Gastroesophageal sphincter (tissue), 4 donors: ENCODE measurements at places on chromosomes 1 and 21.

- no peak for ATAC-seq
Measured at GRCh38 chr1:59972216-59972927, 45.8 kb upstream of the CYP2J2 start.

GRCh38 chr1:47887475-47888293 lies 109.5 kb downstream of the TRABD2B start:
- ATAC-seq, result no peak

DNA sequence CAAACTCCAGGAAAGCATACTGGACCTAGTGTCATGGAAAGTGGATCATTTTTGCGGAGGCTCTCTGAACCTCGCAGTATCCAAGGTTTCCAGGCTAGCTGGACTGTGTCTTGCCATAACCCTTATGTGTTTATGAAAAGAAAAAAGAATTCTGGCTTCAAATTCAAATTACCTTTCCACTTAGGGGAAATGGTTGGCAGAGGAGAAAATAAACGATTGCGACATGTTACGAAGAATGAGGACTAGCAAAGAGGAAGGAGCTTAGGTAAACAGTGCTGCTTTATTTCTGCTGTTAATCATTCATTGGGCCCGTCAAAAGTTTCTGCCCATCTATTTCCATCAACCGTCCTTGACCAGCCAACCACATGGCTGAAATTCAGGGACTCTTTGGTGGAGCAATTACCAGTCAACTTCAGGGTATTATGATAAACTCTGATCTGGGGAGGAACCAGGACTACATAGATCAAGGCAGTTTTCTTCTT lies at the start of gene C4BPA:
TSS of gene C4BPA (plus strand) at position 342 of the 482 bp plus-strand sequence. CDS start 8,793 bp downstream, outside the sequence.
- ATAC-seq, result peak; percentile 68

DNA sequence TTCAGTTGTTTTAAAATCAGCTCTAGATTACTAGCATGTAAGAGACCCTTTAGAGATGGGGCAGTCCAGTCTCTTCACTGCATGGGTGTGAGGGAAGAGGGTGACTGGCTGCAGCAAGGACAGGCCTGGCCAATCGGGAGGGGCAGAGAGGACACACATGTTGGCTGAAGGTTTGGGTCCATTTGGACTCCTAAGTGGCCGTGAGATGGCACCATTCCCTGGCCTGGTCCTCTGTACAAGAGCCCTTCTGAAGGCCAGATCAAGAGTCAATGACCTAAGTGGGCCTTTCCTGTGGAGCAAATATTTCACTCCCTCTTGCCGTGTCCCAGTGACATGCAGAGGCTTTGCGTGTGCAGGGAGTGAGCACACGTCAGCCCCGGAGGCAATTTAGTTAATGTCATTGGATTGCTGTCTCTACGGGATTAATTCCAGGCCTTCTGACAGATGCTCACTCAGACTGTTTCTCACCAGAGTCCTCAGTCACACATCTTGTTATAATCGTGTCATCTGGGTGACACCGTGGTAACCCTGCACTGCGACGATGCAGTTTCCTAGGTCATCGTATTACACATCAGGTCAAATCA lies 613.0 kb downstream of the NPHP4 start:
- ATAC-seq, result no peak

GRCh38 chr21:44496564-44497550 lies 41.5 kb downstream of the LRRC3 start:
- no peak for ATAC-seq

GRCh38 chr1:201226178-201226514 lies 35.5 kb downstream of the IGFN1 start:
- ATAC-seq, result no peak

DNA sequence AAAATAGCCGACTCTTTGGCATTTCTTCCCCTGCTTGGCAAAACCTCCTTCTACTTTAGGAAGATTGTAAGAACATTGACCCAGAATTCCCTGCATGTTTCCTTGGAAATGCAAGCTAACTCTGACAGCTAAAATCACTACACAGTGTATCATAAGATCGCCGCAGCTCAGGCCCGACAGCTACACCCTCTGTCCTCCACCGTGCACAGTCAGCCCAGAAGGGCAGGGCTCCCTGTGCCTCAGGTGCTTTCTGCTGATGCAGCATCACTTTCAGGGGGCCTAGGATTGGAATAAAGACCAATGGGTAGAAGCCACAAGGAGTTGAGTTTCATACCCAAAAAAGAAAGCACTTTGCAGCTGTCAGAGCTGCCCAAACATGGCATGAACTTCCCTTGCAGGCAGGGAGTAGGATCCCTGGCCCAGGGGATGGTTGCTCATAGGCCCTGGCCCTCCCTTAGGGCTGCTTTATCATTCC lies 145.3 kb downstream of the SEC16B start:
- ATAC-seq, result no peak

DNA sequence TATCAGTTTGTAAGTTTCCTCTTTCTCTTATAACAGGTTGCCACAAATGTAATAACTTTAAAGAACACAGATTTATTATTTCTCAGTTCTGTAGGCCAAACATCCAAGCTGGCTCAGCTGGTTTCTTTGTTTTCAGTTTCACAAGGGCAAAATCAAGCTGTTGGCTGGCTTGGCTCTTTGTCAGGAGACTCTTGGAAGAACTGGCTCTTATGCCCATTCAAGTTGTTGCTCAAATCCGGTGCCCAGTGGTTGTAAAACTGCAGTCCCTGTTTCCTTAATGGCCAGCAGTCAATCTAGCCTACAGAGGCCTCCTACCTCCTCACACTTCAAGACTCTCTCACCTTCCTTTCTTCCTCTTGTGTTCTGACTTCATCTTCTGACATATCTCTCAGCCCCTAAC lies 1171.0 kb downstream of the MRPL39 start:
- ATAC-seq, result no peak

- no peak for ATAC-seq
Measured at GRCh38 chr21:16468184-16468583, 738.4 kb downstream of the USP25 start.

DNA sequence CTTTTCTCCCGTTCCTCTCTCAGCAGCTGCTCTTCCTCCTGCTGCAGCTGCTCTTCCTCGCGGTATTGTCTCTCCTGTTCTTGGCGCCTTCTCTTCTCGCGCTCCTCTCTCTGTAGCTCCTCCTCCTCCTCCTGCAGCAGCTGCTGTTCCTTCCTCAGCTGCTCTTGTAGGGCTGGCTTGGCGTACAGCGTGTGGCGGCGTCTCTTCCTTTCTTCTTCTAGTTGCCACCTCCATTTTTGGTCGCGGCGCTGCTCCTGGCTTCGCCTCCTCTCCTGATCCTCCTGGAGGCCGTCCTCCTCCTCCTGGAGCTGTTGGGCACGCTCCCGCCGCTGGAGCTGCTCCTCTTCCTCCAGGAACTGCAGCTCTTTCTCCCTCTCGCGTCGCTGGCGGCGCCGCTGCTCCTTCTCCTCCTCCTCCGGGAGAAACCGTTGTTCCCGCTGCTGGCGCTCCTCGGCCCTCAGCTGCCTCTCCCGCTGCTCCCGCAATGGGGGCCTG lies 4.8 kb downstream of the TCHH start:
- no peak for ATAC-seq

DNA sequence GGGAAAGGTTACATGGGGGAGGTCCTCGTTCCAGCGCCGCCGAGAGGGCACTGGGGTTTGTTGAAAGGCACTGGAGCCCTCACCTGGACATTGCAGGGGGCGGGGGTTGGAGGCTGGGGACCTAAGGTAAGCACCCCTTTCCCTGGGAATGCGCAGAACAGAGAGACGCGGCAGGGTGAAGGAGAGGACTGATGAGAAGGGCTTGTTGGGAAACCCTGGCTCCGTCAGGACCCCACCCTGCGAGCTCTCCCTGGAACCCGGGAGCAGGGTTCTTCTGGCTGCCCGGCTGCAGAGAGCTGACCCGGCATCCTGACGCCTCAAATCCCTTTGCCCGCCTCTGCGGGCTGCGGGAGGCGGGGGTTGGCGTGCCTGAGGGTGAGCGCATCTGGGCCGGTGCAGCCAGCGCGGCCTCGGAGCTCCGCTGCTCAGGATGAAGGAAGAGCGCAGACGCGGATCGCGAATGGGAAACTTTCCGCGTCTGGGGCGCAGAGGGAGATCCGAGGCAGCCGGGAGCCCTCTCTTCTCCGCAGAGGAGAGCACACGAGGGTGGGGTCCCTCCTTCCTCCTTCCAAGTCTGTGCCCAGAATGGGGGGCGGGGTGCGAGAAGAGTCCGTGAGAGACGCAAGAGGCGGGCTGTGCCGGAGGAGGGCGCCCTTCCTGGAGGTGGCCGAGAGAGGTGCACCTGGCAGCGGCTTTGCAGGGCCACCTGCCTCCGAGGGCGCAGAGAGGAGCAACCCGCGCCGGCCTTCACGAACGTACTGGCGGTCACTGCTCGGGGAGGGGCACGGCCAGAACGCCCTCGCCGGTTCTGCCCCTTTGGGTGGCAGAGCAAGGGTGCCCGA lies 2.4 kb downstream of the IGSF21 start:
- ATAC-seq, result peak; percentile 46

DNA sequence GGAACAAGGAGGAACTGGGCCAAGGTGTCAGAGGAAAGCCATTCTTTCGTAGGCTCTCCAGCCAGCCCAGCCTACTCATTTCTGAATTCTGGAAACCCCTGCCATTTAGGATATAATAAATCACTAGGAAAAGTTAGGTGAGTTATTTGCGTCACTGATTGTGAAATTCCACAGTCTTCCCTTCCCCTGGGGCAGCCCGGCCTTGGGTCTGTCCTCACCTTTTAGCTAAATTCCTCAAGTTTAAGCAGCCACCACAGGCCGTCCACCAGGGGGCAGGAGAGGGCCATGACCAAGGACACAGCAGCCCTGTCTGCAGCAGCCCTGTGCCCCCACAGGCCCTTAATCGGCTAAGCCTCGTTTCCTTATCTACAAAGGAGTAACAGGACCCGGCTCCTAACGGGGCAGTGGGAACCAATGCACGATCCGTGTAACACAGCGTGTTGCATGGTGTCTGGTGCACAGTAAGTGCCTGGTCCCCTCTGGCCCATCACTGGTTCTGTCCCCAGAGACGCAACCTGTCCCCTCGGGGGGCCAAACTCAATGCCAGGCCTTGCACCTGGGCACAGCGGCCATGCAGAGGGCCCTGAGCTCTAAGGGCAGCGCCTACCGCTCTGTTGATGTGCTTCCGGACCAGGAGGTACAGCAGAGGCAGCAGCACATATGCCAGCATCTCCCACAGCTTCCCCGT lies 18.1 kb downstream of the GPR157 start:
- ATAC-seq, result peak; percentile 90

GRCh38 chr1:220990427-220991339 lies 111.4 kb downstream of the HLX start:
- ATAC-seq, result peak; percentile 31

DNA sequence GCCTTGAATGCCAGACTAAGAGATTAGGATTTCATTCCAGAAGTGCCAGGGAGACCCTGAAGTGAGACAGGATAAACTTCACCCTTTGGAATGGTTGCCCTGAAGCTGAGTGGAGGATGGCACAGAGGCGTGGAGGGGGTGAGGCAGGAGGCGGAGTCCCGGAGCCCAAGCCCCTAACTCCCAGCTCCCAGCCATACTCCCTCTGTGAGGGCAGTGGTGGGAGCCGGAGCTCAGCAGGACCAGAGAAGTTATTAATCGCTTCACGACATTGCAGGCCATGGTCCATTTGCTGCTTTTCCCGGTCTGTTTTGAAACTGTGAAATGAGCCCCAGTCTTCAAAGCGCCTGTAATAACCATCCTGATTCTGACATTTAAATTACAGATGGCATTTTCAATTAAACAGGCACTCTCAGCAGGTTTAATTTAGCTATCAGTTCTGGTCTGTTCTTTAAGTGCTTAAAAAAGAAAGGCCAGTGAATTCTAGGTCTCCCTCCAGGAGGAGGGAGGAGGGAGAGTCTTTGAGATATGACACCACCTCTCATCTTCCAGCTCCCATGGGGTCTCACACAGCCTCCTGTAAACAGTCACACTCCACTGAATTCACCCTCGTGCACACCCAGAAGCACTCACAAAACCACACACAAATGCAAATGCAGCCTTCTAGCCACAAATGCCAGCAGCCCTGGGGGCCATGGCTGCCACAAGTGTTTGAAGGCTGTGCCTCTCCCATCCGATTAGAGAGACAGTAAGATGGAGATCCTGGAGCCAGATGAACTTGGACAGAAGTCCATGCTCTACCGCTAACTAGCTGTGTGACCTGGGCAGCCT lies 19.6 kb downstream of the FBXO2 start:
- no peak for ATAC-seq

DNA sequence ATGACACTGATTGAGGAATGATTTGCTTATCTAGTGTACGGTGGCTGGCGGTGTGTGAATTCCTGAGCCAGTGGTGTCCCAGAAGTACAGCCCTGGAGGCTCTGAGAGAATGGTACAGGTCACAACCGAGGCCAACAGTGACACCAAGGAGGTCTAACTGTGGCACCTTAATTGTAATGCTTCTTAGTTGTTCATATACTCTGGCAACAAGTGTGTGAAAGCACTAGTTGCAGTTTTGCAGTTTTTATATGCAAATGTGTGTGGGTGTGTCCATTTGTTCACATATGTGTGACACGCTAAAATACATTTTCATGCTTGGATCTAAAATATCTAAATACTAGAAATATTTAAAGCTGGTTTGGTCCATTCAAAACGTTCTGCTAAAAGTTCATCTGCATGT lies 185.3 kb upstream of the FMN2 start:
- ATAC-seq, result no peak

GRCh38 chr1:194931166-194931565 lies 1677.1 kb downstream of the KCNT2 start:
- no peak for ATAC-seq

GRCh38 chr1:230787471-230787870 lies 40.3 kb downstream of the CAPN9 start:
- no peak for ATAC-seq

DNA sequence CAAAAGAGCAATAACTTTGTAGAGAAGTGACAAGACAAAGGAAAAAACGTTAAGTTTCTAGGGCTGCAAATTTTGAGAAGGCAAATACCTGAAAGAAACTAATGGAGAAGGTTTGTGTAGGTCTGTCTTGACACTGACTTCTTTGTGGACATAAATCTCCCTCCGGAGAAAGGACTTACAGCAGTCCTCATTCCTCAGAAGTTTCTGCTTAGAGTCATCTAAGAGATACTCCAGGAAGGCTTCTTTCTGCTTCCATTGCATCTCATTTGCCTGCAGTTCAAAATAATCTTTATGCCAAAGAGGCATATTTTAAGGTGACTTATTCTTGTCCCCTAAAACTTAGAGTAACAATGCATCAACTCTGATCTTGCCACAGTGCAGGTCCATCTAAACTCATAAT lies 4.4 kb upstream of the C4BPB start:
- no peak for ATAC-seq

DNA sequence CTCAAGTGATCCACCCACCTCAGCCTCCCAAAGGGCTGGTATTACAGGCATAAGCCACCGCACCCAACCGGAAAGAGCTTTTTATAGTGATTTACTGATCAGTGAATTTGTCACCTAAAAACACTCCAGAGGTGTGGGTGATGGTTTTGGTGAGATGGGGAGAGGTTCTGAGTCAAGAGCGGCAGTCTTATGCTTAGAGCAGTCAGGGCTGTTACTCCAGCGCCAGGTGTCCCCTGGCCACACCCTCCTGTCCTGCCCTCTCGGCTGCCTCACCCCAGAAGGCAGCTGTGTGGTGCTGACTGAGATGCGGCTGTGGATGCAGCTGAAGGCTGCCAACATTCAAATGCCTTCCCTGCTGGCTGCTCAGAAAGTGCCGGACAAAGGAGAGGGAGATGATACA lies 94.5 kb upstream of the LPGAT1 start:
- no peak for ATAC-seq
